ENCODE measurements at places on chromosomes 5 and 9.

DNA sequence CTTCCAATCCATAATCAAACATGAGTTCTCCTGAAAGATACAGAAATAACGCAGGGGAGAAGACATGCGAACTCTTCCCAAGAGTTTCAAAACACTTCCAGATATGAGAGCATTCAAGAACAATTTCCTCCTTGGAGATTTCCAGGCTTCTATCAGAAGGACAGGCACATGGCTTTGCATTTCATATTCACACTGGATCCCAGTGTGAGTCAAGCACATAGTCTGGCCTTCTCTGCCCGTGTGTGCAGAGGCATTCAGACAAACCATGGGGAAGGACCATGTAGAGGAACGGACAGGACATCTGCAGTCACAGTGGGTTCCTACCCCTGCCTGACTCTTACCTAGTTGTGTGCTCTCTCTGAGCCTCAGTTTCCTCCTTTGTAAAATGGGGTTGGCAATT, 384.5 kb downstream of the NTRK2 start:
- DNase-seq: no peak

DNA sequence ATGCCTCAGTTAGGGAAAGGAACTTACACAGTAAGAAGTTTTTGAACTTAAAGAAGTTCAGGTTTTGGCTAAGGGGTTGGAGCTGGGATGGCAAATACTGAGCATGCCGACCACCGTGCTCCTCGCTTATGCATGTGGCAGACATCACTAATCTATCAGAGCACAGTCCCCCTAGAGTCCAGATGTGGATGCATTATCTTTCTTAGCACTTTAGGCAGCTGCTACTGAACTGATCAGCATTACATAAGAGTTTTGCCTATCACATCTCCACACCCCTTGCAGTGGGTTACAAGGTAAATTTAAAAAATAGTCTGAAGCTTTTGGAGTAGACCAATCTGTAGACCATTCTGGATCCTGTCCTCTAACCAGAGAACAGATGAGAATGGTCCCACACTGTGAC, 22.4 kb downstream of the MACIR start:
- no peak for DNase-seq

DNA sequence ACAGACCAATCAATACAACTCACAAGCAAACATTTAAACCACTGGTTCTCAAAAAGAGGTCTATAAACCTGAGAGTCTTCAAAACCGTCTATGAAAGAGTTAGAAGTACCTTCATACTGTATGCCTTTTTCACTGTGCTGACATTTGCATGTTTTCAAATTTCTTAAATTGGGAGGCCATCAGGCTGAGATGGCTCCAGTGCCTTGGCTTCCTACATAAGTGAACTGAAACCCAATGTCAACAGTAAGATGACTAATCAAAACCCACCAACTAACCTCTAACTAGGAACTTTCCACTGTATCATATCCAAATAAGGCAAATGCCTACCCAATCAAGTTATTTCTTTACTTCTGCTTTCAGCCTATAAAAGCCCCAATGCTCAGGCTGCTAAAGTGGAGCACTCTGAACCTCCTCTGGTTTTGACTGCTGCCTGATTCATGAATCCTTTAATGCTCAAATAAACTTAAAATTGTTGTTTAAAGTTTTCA, 35.1 kb downstream of the FAM13B start:
- no peak for DNase-seq

- peak; percentile 11 for DNase-seq
Measured at GRCh38 chr5:106875591-106876297, 795.0 kb downstream of the EFNA5 start.

- DNase-seq: no peak
Measured at GRCh38 chr5:33886283-33886682, 5.5 kb downstream of the ADAMTS12 start.

- DNase-seq: no peak
Measured at GRCh38 chr5:113271015-113271414, 163.8 kb downstream of the TSSK1B start.

- DNase-seq: no peak
Measured at GRCh38 chr5:108353087-108353486, 28.8 kb downstream of the FBXL17 start.

- no peak for DNase-seq
Measured at GRCh38 chr5:137214446-137215189, 284.5 kb downstream of the SPOCK1 start.

- DNase-seq: no peak
Measured at GRCh38 chr5:16669776-16670175, 53.0 kb upstream of the RETREG1 start.

GRCh38 chr9:108333530-108333983, 522.2 kb downstream of the ACTL7B start:
- DNase-seq: no peak

DNA sequence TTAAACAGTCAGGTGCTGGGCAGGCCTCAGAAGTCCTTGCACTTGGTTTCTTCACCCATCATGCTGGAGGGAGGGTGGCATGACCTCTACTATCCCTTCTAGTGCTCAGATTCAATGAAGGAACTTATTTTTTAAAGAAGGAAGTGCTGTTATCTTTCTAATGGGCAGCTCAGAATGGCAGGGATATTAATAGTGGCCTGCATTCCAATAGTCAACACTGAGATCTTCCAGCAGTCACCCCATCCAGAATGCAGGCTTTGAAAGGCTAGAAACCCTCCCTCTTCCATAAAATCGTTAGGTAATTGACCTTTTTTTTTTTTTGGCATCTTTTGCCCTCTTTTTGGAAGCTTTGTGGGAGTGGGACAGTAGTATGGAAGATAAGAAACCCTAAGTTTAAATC, 325.0 kb downstream of the ARRDC3 start:
- no peak for DNase-seq

DNA sequence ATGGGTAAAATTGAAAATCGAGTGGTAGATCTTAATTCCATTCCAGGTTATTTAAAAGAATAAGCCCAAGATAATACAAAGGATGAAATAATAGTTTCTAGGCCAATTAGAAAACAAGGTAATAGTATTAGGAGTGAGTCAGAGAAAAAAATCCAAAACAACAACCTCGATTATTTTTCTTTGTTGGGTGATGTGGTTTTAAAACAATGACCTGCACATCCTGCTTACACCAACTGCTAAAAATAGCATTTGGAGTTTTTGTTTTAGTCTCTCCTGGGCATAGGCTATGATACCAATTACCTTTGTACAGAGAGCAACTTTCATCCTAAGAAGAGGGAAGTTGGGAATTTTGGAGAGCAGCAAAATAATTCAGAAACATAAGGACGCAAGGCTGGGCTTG, 101.7 kb upstream of the MYO10 start:
- no peak for DNase-seq

DNA sequence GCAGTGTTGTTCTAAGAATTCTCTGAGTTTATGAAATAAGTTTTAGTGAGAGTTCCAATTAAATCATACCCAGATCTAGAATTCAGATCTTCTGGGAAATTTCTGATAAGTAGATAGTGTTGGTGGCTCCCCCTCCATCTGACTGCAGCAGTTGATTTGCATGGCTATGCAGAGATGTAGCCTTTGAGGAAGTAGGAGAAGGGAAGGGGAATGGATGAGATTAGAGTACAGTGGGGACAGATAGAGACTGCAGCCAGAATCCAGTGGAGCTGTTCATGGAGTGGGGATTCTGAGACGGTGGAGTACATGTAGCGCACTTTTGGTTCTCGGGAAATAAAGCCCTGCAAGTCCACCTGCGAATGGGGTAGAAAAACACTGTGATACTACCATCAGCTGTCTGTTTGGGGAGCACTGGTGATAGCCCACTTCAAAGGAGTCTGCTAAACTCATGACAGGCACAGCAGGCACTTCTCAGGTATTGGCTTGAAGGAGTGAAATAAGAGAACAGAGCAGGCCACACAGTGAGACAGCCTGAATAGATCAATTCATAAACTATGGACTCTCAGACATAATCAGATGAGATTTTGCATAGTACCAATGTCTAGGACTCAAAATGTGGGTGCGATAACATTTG, 96.8 kb downstream of the ALDH1A1 start:
- no peak for DNase-seq

DNA sequence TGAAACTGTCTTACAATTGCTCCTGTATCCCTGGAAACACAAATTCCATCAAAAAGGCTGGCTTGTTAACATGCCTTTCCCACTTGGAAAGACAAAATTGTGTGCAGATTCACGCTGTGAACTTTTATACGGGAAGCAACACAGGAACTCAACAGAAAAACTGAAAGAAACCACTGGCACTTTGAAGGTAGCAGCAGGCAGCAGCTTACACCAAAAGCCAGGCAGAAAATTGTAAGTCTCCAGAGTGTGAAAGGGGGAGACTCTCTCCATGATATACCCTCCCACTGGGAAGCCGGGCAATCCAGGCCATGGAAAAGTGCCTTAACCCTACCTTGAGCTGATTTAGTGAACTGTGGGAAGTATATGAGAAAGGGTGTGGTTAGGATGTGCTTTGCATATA, 943.7 kb downstream of the CDH18 start:
- no peak for DNase-seq

GRCh38 chr5:122355324-122355723, 43.3 kb downstream of the SNCAIP start:
- DNase-seq: no peak

DNA sequence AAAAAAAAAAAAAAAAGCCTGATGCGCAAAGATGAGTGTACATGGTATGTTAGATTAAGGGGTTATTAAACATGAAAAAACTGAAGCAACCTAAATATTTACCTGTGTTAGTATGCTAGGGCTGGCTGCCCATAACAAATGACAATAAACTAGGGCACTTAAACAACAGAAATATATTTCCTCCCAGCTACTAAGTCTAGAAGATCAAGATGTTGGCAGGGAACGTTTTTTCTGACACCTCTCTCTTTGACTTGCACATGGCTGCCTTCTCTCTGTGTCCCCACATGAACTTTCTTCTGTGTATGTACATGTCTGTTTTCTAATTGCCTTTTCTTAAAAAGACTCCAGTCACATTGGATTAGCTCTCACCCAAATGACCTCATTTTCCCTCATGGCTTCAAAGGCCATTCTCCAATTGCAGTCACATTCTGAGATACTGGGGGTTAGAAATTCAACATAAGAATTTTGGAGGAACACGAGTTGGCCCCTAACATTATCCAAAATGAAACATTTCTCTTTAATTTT, 694.5 kb downstream of the CDH9 start:
- DNase-seq: no peak

GRCh38 chr9:13171261-13171660, 108.2 kb downstream of the MPDZ start:
- no peak for DNase-seq

DNA sequence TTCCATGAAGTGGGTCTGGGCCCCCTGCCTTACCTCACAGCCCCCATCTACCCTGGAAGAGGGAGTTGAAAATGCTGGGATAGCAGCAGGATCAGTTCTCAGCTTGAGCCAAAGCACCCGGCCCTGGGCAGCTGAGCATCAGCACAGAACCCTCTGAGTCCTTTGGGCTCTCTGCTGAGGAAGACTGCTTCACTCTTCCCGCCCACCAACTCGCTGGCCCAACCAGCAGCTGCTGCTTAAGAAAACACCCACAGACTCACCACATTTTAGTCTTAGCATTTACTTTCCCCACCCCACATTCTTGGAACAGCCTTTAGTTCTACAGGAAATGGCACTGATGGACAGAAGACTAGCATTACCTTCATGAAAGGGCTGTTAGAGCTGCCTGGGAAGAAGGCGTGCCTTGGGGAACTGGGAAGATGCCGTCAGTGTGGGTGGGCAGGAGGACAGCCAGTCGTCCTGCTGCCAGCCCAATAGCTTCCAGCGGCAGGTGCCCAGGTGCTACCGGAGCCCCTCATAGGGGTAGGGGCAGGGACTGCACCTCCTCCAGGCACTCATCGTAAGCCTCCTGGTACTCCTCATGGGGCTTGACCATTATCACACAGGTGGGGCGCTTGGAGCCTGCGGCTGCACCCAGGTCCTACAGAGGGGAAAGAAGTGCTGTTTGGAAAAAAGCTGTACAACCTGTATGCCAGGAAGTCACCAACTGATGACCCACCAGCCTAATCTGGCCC, 4.3 kb downstream of the NHP2 start:
- DNase-seq: no peak

GRCh38 chr9:114371973-114372917, 15.5 kb downstream of the AKNA start:
- DNase-seq: peak; percentile 57

- DNase-seq: no peak
Measured at GRCh38 chr5:139952574-139952973, 90.5 kb downstream of the NRG2 start.

DNA sequence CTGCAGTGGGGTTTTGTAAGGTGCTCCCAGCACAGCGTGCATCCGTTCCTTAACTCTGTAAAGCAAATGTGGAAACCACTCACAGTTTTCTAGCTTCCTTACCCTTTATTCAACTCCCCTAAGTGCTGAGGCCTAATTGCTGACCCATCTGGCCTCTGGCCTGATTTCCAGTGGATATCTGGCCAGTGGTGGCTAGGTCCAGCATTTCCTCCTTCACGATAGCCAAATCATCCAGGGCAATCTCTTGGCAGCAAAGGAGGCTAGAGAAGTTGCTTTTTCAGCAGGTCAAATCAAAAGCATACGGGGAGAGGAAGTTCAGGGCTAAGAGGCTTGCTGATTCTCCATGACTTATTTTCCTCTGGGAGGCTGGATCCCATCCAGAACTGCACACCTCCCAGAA, 286.3 kb upstream of the VLDLR start:
- no peak for DNase-seq

DNA sequence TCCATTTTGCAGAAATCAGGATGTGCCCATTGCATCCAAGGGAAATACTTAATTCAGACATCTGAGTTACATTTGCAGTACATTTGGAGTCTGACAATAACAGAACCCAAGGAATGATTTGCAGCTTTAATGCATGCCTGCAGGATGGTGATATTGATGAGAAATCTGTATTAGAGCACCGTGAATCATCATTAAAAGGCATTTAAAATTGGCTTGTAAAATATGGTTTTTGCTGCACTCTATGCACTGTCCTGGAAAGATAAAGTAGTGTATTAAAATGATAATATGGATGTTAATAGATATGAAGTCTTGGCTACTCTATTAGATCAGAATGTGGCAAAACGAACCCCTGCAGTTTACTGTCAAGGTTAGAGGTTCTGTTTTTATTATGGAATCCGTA, 556.9 kb downstream of the MAT2B start:
- no peak for DNase-seq

DNA sequence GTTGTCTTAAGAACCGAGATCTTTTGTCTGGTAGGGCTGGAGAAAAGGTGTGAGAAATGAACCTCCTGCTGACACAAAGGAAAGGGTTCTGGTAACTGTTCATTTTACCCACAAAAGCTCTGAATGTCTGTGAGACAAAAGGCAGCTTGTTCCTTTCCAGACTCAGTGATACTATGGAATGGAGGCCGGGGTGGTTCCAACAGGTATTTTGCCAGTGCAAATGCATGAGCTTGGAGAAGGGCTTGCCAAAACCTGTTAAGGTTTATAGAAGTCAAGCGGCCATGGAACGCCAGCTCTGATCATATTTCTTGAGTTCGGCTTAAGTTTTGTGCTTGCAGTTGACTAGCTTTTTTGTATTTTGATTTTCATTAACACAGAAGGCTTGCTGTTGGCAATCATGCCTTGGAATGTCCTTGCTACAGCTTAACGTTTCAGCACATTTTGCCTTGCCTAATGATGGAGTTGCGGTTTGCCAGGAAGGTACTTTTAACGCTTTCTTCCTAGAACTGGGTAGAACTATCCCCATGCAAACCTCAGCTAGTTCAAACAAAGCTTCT, 328.6 kb downstream of the PIK3R1 start:
- DNase-seq: no peak

All from NK-92 treated with Interleukin-12 subunit alpha and Interleukin-12 subunit beta, amount 100 ng/mL, for 24 hours (cell line).